ENCODE measurements at places on chromosomes 12 and 14. TPM values are rescaled to one million over a fixed set of nuclear protein-coding genes. Genes with fewer than 3 reads are reported as not detected.

Gene GPD1
- 9.5 TPM for total RNA-seq

Gene KERA
- not detected for total RNA-seq

DNA sequence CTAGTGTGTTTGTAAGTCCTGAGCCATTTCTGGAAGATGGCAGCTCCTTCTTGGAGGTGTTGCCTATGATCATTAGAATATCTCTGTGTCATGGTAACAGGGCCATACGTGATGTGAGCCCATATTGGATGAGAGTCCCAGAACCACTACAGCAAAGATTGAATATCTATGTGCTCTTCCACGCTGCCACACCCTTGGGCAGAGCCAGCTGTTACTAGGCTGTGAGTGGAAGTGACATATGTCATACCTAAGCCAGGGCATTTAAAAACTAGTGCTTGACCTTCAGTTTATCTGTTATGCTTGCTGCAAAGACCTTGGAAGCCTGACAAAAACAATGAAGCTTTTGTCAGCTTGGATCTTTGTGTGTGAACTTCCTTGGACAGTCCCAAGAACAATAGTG, 495.1 kb upstream of the CCDC196 start:
- no peaks in the 10 kb centered on the region for H3K4me1 ChIP-seq
- no peaks in the 10 kb centered on the region for H3K36me3 ChIP-seq
- no peaks in the 10 kb centered on the region for H3K27me3 ChIP-seq
- DNase-seq, result no peak
- no peak overlapping the region for H3K4me3 ChIP-seq

GRCh38 chr14:78486081-78486480, 315.9 kb downstream of the NRXN3 start:
- DNase-seq, result no peak
- H3K27me3 ChIP-seq, result no peaks in the 10 kb centered on the region
- no peak overlapping the region for H3K4me3 ChIP-seq
- H3K36me3 ChIP-seq, result no peaks in the 10 kb centered on the region
- H3K4me1 ChIP-seq, result no peaks in the 10 kb centered on the region

GRCh38 chr14:55781046-55781445, 201.0 kb downstream of the KTN1 start:
- H3K4me3 ChIP-seq, result no peak overlapping the region
- DNase-seq, result no peak
- no peak overlapping the region for H3K27ac ChIP-seq
- H3K27me3 ChIP-seq, result no peaks in the 10 kb centered on the region

GRCh38 chr14:22886500-22887259, 3.7 kb downstream of the REM2 start:
- peak; percentile 77 for DNase-seq
- peak overlapping the region; percentile 60 for H3K4me3 ChIP-seq
- no peaks in the 10 kb centered on the region for H3K4me1 ChIP-seq
- peak overlapping the region; percentile 1 for H3K27ac ChIP-seq
- peaks cover 10% of the 10 kb centered on the region for H3K27me3 ChIP-seq

Gene KLRD1
- 1.1 TPM for total RNA-seq

DNA sequence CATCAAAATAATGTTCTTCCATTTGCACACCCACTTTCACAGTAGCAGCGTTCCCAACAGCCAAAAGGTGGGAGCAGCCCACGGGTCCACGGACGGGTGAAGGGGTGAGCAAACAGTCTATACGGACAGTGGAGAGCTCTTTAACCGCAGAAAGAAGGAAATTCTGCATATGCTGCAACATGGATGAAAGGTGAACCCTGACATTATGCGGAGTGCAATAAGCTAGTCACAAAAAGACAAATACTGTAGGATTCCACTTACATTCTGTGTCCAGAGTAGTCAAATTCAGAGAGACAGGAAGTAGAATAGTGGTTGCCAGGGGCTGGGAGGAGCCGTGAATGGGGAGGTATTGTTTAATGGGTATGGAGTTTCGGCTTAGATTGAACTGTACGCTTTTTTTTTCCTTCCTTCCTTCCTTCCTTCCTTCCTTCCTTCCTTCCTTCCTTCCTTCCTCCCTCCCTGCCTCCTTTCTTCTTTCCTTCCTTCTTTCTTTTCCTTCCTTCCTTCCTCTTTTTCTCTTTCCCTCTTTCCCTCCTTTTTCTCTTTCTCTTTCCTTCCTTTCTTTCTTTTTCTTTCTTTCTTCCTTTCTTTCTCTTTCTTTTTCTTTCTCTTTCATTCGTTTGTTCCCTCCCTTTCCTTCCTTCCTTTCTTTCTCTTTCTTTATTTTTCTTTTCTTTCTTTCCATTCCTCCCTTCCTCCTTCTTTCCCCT, 15.8 kb upstream of the ANKRD9 start:
- no peaks in the 10 kb centered on the region for H3K27me3 ChIP-seq
- peaks cover 4% of the 10 kb centered on the region for H3K4me1 ChIP-seq
- peak overlapping the region; percentile 78 for H3K4me3 ChIP-seq
- no peaks in the 10 kb centered on the region for H3K36me3 ChIP-seq
- no peak for DNase-seq
